ENCODE measurements at places on chromosomes 5 and 9. TPM values are rescaled to one million over a fixed set of nuclear protein-coding genes. Genes with fewer than 3 reads are reported as not detected.

GDA gene
- not detected for total RNA-seq

SPAG8 gene
- 5.7 TPM for total RNA-seq

C6 gene
- total RNA-seq = 0.49 TPM

SERF1A gene
- 10.0 TPM for total RNA-seq

CDO1 gene
- total RNA-seq = 70.7 TPM

DNA sequence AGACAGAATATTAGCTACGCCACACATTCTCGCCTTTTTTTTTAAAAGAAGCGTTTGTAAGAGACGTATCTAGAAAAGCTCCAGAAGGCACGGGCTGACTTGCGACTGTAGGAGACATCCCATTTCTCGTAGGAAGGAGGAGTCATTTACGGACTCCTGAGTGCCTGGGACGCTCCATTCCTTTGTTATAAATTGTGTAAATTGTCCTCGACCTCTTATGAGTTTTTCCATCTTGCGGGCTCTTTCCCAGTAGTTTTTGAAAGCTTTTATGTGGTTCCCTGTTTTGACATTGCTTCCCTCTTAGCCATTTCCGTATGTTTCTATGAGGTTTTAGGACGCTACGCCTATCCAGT is 1.0 kb downstream of the RABL6 start:
- H3K36me3 ChIP-seq = no peaks in the 10 kb centered on the region
- no peak overlapping the region for H3K27ac ChIP-seq
- H3K27me3 ChIP-seq = no peaks in the 10 kb centered on the region
- peak overlapping the region; percentile 99 for H3K4me3 ChIP-seq
- DNase-seq = no peak

GRCh38 chr9:108854641-108855528 is 901 bp downstream of the ACTL7B start:
- no peaks in the 10 kb centered on the region for H3K4me1 ChIP-seq
- no peaks in the 10 kb centered on the region for H3K36me3 ChIP-seq
- no peaks in the 10 kb centered on the region for H3K27me3 ChIP-seq
- DNase-seq = no peak

DNA sequence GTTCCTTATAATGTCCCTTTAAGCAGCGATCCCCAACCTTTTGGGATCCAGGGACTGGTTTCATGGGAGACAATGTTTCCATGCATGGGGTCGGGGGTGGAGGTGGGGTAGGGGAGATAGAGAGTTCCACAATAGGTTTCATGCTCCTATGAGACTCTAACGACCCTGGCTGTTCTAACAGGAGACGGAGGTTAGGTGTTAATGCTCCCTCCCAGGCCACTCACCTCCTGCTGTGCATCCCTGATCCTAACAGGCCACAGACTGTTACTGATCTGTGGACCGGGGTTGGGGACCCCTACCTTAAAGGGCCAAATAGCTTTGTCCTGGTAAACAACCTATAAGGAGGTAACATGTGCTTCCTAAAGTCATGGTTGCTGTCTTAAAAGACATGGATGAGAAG is 602.5 kb upstream of the RGMB start:
- no peak for DNase-seq
- no peaks in the 10 kb centered on the region for H3K36me3 ChIP-seq
- H3K27ac ChIP-seq = no peak overlapping the region
- H3K27me3 ChIP-seq = no peaks in the 10 kb centered on the region
- no peaks in the 10 kb centered on the region for H3K4me1 ChIP-seq

DNA sequence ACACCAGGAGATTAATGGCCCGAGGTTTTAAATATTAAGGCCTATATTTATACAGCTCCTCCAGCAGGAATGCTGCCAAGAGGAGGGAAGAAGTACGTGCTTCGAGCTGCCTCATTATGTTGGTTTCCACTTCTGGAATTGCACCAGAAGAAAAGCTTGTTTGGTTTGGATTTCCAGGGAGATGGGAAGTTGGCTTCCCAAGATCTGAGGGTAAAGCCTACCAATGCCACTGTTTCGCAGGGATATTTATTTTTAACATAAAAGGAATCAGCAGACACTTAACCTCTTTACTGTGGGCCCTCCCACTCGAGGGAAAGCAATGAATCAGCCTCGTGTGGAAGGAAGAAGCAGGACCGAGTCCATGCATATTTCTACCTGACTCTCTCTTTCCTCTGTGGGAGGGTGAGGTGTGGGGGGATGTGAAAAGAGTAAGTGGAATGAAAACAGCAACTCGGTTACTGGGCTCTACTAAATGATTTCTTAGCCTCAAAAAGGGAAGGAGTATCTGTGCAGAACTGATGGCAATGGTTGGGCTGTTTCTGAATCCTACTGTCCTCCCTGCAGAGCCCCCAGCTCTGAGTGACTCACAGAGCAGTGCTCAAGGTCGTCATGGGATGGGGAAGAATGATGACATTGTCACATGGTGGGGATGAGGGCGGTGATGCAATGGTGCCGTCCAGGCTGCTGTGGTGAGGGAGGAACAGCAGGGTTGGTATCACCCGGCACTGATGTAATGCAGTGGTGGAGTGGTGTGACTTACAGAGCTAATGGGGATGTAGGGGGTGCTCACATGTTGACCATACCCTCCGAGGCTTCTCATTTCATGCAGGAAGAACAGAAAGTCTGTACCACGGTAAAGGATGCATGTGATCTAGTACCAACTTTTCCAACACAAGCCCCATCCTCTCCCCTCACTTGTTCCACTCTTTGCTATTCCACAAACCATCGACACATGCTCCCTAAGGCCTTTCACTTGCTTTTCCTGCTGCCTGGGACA is 215.0 kb upstream of the PANK3 start:
- H3K36me3 ChIP-seq = peaks cover 3% of the 10 kb centered on the region
- H3K27me3 ChIP-seq = no peaks in the 10 kb centered on the region
- peak overlapping the region; percentile 19 for H3K27ac ChIP-seq
- no peaks in the 10 kb centered on the region for H3K4me1 ChIP-seq
- peak overlapping the region; percentile 28 for H3K4me3 ChIP-seq
- no peak for DNase-seq

- H3K27ac ChIP-seq = no peak overlapping the region
- H3K4me1 ChIP-seq = peaks cover 48% of the 10 kb centered on the region
- no peaks in the 10 kb centered on the region for H3K27me3 ChIP-seq
- no peak overlapping the region for H3K4me3 ChIP-seq
These were observed 21.6 kb downstream of the LNPEP start for GRCh38 chr5:96957254-96958049.

DNA sequence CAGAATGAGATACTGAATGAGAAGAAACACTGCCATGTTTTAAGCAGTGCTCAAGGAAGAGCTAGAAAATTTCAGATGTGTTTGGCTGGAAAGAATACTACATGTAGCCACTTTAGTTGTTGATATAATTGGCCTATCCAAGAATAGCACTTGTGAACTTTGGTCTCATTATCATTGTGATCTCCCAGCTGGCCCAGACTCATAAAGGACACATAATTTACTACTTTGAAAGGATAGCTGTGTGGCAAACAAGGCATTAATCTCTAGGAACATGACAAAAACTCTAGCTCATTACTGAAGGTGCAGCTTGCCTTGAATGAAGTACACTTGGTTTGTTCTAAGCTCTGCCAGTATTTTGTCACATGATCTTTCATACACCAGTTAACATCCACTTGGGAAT is 356.3 kb downstream of the CSNK1G3 start:
- H3K4me3 ChIP-seq = no peak overlapping the region
- no peak for DNase-seq
- no peaks in the 10 kb centered on the region for H3K36me3 ChIP-seq
- no peaks in the 10 kb centered on the region for H3K27me3 ChIP-seq
- H3K4me1 ChIP-seq = no peaks in the 10 kb centered on the region

- no peak for DNase-seq
- no peaks in the 10 kb centered on the region for H3K27me3 ChIP-seq
These were observed 180.8 kb downstream of the RASEF start for GRCh38 chr9:82882138-82882537.

DNA sequence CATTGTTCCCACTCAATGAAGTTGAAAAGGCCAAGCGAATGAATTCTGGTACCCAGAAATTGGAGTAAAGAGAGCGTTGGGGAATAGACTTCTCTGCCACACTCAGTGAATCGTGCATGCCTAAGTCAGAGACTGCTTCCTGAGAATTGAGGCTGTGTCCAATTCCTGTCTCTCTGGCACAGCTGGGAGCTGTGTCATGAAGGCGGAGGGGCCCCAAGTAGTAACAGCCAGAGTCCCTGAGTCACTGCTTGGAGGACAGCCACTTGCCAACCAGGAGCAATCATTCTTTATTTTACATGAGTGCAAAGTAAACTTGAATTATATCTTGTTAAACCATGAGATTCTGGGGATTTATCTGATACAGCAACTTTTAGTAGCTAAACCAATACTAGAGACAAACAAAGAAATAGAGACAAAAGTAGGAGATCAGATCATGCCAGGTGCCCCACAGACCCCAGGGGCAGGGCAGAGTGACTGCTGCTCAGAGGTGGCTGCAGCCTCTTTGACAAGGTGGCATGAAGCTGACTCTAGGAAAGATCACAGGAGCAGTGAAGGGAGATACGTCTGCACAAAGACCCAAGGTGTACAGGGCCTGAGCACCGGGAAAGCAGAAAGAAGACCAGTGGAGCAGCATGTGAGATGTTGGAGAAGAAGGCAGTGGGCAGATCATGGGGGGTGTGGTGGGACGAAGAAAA is 246.0 kb downstream of the GADD45G start:
- no peaks in the 10 kb centered on the region for H3K27me3 ChIP-seq
- no peaks in the 10 kb centered on the region for H3K36me3 ChIP-seq
- no peak overlapping the region for H3K27ac ChIP-seq
- DNase-seq = peak; percentile 36
- no peak overlapping the region for H3K4me3 ChIP-seq
